Fibroblast of the aortic adventitia (primary cell): ENCODE measurements at places on chromosomes 6 and 20.

GRCh38 chr6:161301338-161301737, 27.5 kb upstream of the AGPAT4 start:
- DNase-seq: peak; percentile 94

GRCh38 chr6:127550403-127550802, 26.6 kb upstream of the C6orf58 start:
- DNase-seq: peak; percentile 49

- no peak for DNase-seq
Observed at GRCh38 chr6:82458147-82458546, 94.5 kb downstream of the TPBG start.

DNA sequence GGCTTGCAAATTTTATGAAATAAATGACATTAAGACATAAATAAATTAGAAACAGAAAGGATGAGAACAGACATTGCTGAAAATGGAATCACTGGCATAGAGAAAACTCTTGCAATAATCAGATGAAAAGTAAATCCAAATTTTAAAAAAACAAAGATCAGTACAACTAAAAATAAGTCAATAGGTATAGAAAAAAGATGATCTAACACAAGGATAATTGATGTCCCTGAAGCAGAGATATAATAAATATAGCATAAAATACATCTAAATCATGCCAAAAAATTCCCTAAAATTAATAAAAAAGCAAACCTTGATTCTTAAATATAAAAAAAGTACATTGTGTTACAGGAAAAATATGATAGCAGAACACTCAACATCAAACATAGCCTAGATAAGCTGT, 379.6 kb downstream of the SYNE1 start:
- DNase-seq: no peak

DNA sequence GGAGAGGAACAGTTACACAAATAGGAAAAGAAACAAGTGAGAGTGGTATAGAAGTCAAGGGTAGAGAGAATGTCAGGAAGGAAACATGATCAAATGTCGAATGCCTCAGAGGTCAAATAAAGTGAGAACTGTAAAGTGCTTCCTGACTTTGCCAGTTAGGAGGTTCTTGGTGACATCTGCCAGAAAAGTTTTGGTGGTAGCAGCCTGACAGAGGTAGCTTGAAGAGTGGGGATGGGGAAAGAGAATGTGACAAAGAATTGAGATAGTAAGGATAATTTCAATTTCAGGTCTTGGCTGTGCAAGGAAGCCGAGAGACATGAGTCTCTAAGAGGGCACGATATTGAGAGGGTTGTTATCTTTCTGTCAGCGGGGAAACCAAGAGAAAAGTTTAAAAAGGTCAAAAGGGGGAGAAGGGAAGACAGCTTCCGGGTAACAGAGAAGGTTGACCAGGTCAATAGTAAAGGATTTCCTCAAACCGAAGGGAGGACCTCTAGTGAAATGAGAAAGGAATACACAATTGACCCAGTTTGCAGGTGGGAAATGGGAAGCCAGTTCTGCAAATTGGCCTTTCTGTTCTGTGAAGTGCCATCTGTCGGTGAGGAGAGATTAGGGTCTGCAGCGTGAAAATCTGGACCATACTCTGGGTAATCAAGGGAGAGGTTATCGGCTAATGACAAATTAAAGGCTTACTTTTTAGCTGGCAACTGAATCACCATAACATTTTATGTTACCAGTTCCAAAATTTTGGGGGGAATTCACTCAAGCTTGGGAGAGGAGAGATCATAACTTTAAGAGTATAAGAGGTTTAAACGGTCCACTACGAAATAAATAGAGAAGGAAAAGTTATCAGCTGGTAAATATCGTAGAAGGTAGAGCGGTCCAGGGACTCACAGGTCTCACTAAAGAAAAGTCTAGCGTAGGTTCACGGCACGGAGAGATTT, 973 bp upstream of the BRD2 start:
- peak; percentile 57 for DNase-seq

DNA sequence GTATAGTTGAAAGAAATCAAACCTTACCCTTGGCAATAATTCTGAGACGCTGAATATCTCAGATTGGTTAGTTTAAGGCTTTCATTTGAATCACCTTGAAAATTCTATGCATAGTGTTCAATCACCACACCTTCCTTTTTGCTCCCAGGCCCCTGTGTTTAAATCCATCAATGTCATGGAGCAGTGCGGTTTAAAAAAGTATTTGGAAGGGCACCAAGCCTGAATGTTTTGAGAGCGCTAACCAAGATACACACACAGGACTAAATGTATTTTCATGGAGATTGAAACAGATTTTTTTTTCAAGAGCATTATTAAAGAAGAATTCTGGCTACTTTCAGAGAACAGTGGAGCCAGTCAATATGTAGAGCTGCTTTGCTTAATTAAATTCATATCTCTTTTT, 195.7 kb downstream of the CENPW start:
- peak; percentile 19 for DNase-seq
